ENCODE measurements at places on chromosomes 3 and 15.
A peak's percentile ranks its signal among the peaks of the same experiment; 100 is the strongest.

DNA sequence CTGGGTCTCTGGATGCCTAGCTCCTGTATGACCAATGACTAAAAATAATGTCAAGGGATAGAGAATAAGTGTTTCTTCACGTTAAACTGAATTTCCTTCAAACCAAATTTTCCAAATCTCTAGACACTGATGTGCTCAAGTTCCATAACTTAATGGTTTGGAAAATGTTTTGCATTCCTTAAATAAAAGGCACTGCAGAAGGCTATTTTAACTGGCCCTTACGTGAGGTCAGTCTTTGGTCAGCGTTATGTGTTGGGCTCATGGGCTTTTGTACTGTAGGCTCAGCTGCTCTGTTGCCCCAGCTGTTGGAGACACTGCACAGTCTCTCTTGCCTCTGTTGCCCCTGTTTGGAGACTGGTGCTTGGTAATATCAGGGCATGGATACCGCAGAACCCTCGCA lies 188.5 kb downstream of the TPRG1 start:
- no peak for DNase-seq

DNA sequence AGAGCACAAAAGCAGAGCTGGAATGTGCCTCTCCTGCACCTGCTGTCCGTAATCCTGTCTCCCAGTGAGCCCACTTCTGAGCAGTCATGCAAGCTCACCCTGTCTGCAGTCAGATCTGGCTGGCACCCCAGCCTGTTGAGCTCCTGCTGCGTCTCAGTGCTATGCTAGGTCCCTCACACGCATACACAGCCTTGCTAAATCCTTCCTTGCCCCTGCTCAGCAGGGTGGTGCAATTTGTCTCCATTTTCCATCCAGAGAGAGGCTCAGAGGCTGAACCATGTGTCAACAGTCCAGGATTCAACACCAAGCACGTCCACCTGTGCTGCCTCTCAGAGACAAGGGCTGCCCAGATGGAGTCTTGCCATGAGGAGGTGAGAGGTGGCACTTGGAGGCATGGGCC lies 11.0 kb downstream of the POMGNT2 start:
- peak; percentile 76 for DNase-seq

GRCh38 chr15:67700023-67700422 lies 125.3 kb upstream of the SKOR1 start:
- no peak for DNase-seq

- peak; percentile 66 for DNase-seq
These were observed 42.2 kb downstream of the CLDN18 start for GRCh38 chr3:138051947-138052802.

DNA sequence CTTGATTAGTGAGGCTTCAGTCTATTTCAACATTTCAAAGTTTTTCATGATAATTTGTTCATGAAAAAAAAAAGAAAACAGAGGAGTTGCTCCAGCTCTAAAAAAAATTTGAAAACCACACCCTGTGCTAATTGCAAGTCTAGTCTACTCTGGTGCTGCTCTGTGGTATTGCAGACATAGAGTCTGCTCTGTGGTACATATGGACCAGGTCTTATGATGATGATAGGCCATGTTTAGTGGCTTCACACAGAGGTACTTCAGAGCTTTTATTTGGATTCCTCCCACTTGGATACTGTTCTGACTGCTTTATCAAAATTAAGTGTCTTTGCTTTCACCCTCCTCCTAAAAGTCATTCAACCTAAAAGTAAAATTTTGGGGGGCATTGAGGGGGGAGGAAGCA lies 160.8 kb downstream of the ALCAM start:
- no peak for DNase-seq

- DNase-seq = no peak
These were observed 39.7 kb downstream of the NUDT16 start for GRCh38 chr3:131421301-131421700.

GRCh38 chr15:62902821-62903220 lies 139.7 kb upstream of the TPM1 start:
- DNase-seq = no peak

DNA sequence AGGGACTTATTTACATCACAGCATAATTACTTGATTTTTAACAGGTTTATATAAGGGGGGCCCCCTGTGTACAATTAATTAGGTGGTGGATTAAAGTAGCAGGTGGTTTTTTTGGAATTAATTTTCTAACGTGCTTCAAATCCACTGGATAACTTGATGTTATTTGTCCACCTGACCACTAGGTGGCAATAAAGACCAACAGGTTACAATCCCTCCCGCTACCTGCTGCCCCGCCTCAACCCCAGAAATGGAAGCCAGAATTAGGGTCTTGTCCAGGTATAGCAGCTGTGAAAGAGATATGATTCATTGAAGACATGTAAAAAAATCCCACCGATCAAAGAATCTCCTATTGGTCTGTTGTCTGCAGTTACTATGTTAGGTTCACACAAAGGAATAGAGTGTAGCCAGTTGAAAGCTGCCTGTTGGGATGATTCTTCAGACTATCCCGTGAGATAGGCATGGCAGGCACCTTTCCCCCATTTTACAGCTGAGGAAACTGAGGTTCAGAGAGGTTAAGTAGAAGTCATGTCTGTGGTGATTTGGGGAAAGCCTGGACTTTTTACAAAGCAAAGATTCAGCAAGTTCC lies 44.0 kb downstream of the MFSD1 start:
- peak; percentile 62 for DNase-seq

- no peak for DNase-seq
These were observed 86.7 kb downstream of the RPLP1 start for GRCh38 chr15:69539345-69539744.

- DNase-seq = no peak
These were observed 22.4 kb downstream of the LIPC start for GRCh38 chr15:58453931-58454793.

DNA sequence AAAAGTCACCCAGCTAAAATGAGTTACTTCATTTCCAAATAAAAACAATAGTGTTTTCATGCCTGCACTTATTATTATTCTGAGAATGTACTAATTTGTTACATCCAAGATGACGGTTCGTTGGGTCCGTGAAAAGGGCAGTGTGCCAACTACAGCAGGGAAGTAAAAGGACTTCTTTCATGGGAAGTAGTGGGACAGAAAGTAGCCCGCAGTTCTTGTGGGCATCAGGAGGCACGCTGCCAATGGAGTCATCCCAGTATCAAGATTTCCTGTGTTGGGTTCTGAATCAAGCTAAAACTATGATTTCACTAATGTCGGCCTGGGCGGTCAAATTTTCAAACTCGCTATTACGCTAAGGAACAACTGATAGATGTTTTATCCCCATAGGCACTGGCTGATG lies 254.5 kb upstream of the SOX2 start:
- DNase-seq = peak; percentile 53

DNA sequence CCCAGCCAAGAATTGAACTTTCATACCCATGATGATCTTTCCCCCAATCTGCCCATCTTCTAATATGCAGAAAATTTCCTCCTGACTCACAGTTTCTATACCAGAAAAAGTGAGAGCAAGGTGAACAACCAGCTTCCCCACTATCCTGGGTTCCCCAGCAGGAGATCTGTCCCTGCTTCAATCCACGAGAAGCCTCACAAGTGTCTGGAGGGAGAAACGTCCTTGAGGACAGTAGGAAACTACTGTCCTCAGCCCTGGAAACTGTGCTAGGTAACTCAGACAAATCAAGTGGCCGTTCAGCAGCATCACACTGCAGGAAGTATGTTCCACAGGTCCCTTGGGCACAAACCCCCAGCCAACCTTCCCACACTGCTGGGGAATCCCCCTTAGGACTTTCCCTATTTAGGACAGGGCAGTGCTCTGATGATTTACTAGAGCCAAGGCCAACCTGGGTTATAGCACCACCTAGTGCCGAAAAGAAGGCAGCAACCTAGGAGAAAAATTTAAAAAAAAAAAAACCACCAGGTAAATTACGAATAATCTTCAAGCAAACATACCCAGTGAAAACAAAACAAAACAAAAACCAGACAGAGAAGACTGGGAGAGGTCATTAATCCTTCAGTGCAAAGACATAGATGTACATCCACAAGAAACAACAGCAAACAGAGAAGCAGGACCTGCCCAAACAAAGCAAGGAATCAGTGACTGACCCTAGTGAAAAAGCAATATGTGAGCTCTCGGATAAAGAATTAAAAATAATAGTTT lies 36.0 kb downstream of the MORC1 start:
- DNase-seq = no peak

DNA sequence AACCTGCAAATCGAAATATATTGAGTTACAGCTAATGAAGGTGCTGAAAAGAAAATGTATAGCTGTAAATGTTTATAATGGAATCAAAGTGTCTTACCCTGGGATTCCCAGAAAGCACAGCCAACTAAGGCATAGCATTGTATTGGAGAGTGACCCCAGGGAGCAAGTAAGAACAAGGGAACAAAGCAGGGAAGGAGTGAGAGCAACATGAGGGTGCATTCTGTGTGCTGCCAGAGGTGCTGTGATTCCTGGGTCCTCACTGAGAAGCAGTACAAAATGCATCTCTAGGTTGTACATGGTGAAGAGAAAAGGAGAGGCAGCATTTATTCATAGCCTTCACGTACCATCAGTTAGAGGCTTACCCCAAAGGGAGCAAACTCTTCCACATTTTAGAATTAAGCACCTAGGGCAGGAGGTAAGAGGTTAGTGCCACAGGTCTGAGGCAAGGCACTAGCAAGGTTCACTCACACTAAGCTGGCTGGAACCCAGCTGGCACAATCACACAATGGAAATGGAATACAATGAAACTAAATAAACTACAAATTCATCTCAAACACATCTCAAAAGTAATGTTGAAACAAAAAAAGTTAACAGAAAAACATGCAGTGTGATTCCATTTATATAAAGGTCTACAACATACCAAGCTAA lies 151.5 kb upstream of the C2CD4B start:
- no peak for DNase-seq

GRCh38 chr3:26827169-26827568 lies 204.6 kb downstream of the LRRC3B start:
- DNase-seq = no peak

- DNase-seq = no peak
These were observed 360.7 kb upstream of the ICE2 start for GRCh38 chr15:60839510-60840211.

- DNase-seq = no peak
These were observed 9.8 kb downstream of the KCNMB2 start for GRCh38 chr3:178546079-178546478.

DNA sequence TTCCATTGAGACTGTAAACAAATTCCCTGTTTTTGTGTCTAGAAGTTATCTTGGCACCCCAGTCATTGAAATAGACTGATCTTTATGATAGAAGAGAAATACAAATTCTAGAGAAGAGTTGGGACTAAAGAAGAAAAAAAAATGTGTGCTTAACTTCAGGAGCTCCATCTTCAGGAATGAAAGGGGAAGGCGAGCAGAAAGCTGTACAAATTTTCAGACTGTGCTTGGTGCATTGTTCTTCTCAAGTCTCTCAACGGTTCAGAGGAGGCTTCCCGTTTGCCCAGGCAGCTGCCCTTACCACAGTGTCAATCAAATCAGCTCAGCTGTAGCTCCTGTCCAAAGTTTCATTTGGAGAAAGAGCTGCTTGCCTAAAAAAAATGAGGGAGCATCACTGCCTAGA lies 41.7 kb downstream of the OXSM start:
- DNase-seq = peak; percentile 16

- no peak for DNase-seq
These were observed 189.3 kb downstream of the OPA1 start for GRCh38 chr3:193782276-193782647.

DNA sequence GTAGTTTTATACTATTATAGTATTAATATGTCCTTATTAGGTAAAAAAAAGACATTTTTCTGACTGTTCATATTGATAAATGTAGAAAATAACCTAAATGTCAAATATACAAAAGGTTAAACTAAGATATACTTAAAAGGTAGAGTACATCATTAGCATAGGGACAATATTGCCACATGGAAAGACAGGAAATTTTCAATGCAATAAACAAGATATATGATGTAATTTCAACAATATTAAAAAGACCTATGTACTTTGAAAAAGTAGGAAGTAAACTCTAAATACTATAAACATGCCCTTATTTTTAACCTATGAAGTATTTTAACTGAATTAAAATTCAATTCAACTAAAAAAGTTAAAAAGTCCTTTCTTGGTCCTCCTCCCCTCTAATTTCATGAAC lies 1.9 kb downstream of the SPG11 start:
- no peak for DNase-seq

GRCh38 chr3:107284612-107285011 lies 92.6 kb upstream of the CCDC54 start:
- no peak for DNase-seq

GRCh38 chr15:60744826-60745460 lies 266.0 kb upstream of the ICE2 start:
- peak; percentile 15 for DNase-seq

DNA sequence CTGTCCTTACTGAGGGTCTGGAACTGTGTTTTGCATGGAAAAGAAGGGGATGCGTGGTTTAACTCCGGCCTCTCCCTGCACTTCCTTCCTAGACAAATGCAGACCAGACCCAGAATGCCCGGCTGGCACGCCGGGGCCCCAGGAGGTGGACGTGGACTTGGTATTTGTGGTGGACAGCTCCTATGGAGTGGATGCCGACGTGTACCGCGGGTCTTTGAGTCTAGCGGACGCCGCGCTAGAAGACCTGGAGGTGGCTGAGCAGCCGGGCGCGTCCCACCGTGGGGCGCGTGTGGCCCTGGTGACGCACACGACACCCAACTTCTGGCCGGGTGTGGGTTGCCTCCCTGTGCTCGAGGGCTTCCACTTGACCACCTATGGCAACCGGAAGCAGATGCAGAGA lies 81.8 kb upstream of the COL6A5 start:
- DNase-seq = no peak

DNA sequence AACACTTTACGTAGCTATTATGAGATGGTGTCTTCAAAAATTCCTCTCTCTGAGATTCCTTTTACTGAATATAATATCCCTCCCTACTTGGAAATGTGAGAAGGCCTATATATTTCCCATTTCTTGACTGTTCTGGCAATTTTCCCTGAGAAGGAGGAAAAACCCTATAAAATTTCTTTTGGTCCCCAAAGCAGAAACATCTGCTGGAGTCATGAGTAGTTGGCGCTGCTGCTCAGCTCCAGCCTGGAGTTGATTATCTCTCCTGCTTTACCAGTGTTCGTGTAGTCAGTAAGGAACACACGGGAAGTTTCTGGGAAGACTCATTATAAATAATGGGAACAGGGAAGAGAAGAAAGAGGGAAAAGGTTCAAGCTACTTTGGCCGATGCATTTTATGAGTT lies 680.1 kb downstream of the EPHA3 start:
- DNase-seq = no peak

DNA sequence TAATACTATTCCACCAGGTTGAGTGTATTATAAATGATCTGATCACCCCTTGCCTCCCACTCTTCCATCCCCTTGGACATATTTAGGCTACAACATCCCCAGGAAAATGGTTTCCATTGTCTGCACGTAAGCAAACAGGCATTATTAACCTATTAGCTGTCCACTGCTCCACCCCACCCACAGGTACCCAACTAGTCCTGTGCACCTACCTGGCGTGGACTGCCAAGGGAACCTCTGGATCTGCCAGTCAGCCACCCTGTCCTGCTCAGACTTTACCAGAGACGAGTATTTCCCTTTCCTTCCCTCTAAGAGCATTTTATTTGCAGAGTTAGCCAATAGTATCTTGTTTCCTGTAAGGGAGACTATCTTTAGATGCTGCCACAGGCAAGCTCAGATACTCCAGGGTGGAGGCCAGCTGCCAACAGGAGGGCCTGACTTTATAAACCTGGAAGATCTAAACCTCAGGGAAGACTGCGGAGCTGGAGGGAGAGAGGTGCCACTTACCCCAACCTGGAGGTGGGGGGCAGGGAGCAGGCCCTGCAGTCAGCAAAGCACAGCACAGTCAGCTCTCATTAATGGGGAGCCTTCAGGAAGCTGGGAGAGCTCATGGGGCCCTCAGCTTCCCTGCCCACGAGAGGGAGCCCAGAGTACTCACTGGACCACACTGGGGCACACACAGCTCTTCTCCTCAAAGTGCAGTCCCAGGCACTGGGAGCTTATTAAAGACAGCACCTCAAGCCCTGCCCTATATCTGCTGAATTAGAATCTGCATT lies at the start of gene CX3CR1:
TSS of gene CX3CR1 (minus strand) at position 292 of the 773 bp plus-strand sequence. CDS start 13,527 bp downstream, outside the sequence.
- DNase-seq = no peak
